Activated gamma-delta T cell treated with anti-CD3 and anti-CD28 coated beads, Interleukin-2, amount 50 U/mL, for 16 hours (primary cell): ENCODE measurements at places on chromosomes 16 and 17.

DNA sequence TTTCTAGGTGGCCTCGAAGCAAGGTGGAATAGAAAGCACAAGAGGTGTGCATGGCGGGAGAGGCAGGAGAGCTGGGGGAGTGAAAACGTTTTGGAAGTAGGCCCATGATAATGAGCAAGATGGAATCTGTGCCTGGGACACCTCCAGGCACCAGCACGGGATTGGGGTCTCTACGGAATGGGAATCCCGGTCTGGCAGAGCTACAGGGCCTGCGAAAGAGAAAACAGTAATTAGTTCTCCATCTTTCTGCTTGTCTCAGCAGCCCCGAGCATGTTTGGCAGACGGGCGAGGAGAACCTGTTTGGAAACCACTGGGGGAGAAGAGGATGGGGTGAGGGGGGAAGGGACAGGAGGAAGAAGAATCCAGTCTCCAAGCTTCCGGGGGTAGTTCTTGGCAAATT lies 258.7 kb downstream of the SOX9 start:
- no peak for DNase-seq

- no peak for DNase-seq
These were observed 1.1 kb upstream of the FOXJ1 start for GRCh38 chr17:76142039-76142584.

GRCh38 chr16:11507350-11507749 lies 79.4 kb downstream of the LITAF start:
- no peak for DNase-seq

- DNase-seq, result no peak
These were observed 40.7 kb downstream of the CDH13 start for GRCh38 chr16:82667437-82667836.

- DNase-seq, result no peak
These were observed 79.3 kb downstream of the PCTP start for GRCh38 chr17:55829995-55830612.

DNA sequence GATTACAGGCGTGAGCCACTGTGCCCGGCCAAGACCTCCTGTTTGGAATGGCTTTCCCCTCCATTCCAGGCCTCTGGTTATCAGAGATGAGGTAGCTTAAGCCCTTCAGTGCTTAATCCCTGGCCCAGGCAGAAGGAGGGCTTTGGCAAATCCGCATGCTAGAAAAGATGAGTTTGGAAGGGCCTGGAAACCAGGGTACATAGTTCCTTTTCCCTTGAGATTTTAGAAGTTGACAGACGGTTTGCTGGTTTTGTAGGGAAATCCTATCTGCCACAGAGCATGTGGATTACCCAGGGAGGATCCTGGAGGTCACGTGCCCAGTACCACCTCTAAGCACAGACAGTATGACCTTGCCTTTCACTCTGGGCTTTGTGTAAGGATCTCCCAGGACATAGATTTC lies 114.7 kb upstream of the CACNG3 start:
- no peak for DNase-seq

GRCh38 chr16:84484579-84485254 lies 19.7 kb downstream of the MEAK7 start:
- no peak for DNase-seq

- no peak for DNase-seq
These were observed 250.6 kb downstream of the UTP18 start for GRCh38 chr17:51510940-51511339.

DNA sequence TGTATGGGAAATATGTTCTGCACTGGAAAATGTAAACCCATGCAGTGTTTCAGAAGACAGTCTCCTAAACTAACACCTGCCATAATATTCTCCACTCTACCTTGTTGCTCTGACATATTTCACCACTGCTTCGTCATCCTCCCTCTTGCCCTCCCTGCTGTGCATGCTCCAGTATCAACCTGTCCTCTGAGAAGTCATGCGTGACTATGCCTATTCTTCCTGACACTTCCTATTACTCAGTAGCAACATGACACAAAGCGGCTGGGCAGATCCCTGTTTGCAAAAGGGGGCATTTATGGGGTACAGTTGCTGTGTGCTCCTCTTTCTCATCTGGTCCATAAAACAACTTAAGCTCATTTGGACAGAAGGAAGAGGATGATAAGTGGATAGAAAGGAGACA lies 805.6 kb upstream of the EEF2KMT start:
- no peak for DNase-seq

GRCh38 chr16:11634312-11634711 lies 33.9 kb upstream of the SNN start:
- no peak for DNase-seq

DNA sequence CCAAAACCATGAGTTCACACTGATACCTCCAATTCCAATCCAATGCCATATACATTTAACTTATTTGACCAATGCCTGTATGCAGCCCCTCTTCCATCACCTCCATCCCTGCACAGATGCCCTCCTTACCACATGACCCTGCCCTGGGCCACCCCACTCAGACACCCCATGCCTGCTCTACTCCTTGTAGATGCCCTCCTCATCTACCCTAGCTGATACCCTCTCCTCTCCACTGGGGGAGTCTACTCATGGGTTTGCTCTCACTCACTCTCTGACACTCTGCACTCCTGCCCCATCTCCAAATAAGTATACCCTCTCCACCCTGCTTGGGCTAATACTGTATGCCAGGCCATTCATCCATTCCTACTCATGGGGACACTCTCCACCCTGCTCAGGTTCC lies 16.0 kb upstream of the CMTM4 start:
- no peak for DNase-seq

GRCh38 chr17:7652388-7653356 lies 1.9 kb downstream of the ATP1B2 start:
- no peak for DNase-seq

DNA sequence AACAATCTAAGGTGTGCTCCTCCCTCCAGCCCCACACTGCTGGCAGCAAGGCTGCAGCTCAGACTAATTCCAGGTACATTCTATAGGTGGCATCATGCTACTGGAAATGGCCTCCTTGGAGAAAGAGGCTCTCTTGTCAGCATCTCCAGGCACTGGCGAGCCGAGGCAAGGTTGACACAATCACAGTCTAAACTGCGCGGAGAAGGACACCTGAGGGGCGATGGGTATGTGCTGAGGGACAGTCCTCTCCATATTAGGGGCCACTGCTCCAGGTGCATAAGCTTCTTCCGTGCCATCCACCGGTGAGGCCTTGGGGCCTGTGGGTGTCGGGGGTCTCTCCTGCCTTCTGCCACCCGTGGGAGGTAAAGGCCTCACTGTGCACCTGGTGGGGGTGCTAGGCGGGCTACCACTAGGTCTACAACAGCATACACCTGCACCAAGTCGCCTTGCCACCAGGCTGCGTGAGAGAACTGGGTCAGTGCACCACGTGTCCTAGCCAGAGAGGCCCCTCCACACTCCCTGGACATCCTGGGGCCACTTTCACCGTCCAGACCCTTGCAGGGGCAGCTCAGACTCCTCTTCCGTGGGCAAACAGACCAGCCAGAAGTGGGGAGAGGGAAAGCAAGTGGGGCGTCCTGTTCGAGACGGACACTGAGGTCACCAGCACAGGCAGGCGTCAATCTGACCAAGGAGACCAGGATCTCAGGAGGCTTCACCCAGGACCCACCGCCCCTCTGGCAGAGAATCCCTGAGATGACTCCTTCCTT lies 12.1 kb upstream of the CBX8 start:
- no peak for DNase-seq

- no peak for DNase-seq
These were observed 782 bp downstream of the FAM83G start for GRCh38 chr17:19003543-19004420.

GRCh38 chr16:75566758-75567255 lies 628 bp downstream of the GABARAPL2 start:
- DNase-seq, result no peak

DNA sequence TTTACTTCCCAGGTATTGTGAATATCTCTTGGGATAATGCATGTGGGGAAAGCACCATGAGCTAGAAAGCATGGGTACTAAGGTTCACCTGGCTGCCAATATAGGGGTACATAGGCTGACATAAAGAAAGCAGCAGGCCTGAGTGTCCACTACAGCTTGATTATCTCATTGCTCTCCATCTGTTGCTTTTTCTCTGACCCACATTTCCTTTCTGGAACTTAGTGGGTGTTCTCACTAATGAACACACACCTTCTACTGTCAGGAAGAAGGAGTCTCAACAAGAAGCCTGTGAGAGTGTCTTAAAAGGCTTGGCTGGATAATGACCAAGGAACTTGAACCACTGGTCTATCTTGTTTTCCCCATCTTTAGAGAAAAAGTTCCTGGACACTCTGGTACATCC lies 62.5 kb downstream of the CA10 start:
- DNase-seq, result no peak

- no peak for DNase-seq
These were observed 868 bp downstream of the FAM20A start for GRCh38 chr17:68600067-68600930.

DNA sequence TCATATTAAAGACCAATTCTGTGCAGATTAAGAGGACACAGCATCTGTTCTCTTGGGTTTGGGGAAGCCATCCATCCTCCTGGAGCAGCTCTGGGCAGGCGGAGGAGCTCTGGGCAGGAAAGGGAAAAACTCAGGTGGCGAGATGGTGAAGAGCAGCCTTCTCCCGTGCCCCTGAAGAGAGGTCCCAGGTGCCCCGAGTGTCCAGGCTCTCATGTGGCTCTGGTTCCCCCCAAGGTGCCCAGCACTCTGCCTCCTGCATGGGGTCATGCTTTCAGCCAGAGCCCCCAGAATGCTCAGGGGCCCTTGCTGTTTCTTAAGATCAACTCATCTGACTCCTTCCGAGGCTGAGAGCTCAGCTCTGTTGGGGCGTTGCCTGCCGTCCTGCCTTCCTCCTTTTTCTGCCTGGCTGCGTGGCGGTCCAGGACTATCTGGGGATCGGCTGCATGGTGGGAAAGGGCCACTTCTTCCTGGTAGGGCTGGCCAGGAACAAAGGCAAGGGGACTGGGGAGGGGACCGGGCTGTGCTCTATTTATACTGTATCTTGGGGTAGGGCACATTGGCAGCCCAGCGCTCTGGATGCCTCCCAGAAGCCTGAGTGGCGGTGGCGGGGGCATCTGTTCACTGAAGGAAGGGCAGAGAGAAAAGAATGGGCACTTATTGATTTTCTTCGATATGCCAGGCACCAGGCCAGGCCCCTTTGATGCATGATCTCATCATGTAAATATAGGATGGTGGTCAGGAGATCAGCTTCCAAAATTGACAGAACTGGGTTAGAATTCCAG lies 103.2 kb upstream of the SDK2 start:
- no peak for DNase-seq

GRCh38 chr17:49168706-49169105 lies 36.1 kb downstream of the B4GALNT2 start:
- DNase-seq, result no peak

DNA sequence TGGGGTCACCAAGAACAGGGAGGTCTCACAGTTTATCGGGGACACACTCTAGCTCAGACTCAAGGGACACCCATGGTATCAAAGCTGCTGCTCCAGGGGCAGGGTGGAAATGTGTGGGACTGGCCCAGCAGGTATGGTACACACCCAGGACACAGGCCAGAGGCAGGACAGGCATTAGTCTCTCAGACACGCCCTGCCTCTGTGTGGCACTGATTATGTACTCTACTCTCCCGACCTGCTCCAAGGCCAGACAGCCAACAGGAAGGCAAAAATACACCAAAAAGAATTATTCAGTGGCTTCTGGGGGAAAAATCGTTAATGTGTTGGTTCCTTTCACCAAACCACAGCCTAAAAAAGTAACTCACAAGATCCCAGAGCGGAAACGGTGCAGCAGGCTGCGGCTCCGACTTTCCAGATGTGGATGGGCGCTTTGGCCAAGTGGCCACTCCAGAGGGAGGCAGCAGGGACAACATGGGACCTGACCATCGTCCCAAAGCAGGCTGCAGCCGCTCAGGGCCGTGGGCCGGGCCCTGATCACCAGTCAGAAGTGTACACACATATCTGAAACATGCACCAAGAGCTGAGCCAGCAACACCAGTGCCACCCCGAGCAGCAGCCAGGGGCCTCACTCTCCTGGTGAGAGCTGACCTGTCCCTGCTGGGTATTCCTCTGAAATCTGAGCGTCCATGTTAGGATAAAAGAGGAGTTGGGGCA lies 1.0 kb upstream of the SIRT7 start:
- no peak for DNase-seq

GRCh38 chr16:67428146-67428731 lies 2.7 kb upstream of the HSD11B2 start:
- DNase-seq, result peak; percentile 25

GRCh38 chr16:22055881-22056280 lies 36.5 kb upstream of the VWA3A start:
- no peak for DNase-seq

GRCh38 chr16:60484901-60485300 lies 1551.3 kb downstream of the CDH8 start:
- DNase-seq, result no peak

DNA sequence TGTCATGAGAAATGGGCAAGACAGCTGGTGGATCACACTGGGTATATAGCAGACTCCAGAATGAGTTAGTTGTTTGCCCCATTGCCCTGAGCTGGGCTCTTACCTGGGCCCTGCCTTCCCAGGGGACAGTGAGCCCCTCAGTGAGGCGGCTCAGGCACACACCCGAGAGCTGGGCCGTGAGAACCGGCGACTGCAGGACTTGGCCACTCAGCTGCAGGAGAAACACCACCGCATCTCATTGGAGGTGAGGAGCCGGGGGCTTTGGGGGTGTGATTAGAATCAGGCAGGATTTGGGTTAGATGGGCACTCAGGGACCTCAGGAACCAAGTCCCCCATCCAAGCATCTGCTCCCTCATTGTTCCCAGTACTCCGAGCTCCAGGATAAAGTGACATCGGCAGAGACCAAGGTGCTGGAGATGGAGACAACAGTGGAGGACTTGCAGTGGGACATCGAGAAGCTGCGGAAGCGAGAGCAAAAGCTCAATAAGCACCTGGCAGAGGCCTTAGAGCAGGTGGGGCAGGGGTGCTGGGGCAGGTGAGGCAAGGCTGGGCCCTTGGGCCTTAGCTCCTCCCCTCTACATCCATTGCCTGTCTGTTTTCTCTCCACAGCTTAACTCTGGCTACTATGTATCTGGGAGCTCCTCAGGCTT lies 2.8 kb downstream of the RNF40 start:
- no peak for DNase-seq

DNA sequence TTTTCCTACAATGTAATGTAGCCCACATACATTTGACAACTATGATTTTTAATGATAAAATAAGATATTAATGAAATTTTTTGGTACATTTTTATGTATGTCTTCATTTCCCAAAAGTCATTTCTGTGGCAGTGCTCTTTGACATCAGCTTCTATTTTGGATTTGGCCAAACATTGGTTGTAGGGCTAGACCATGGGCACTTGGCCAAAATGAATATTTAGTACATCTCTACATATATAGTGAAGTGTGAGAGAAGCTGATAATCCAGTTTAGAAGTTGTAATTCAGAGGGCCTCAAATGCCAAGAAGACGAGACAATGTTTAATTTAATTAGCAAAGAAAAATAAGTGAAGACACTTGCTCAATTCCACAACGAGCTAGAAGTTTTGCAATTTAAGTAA lies 724.9 kb upstream of the SOX9 start:
- no peak for DNase-seq

- DNase-seq, result no peak
These were observed 56.8 kb downstream of the ZZEF1 start for GRCh38 chr17:4086041-4086483.

DNA sequence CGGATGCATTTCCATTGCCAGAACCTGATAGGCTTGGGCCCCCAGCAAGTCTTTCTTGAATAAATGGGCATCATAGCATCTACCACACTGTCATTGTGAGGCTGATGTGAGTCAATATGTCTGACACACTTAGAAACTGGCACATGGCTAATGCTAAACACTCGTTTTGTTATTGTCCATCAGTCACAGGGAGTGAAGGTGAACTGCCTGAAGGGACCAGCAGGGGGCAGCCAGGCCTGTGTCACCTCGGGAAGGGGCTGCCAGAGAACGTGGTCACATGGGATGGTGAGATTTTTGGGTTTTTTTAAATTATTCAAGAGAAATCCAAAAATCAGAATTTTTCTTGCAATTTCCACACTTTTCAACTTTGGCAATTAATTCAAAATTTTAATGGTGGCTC lies 831 bp upstream of the RCVRN start:
- no peak for DNase-seq
